ENCODE measurements at places on chromosomes 2 and 18.

DNA sequence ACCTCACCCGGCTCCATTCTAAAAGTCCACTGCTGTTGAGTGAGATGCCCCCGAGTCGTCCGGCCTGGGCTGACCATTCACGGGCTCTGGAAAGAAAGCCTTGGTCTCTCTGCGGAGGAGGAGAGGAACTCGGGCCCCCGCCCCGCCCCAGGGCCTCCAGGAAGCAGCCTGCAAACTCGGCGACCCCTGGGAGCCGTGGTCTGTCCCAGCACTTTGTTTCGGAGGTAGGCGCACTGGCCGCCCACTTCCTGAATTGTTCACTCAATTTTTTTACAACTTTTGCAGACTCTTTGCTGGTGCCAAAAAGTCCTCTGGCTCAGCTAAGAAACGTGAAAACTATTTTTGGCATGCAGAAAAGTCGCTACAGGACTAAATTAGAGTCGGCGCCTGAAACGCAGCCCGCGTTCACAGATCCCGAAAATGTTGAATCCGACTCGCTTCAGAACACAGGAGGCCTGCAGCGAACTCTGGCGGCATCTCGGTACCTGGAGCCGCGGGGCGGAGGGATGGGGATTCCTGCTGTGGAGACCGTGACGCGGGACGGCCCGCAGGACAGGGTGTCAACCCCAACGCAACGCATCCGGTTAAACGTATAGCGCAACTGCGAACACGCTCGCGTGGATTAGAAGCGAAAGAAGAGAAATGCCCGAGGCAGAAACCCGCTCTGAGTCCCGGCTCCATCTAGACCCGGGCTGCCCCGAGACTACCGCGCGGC is 1.5 kb downstream of the PXDN start:
- DNase-seq: no peak

DNA sequence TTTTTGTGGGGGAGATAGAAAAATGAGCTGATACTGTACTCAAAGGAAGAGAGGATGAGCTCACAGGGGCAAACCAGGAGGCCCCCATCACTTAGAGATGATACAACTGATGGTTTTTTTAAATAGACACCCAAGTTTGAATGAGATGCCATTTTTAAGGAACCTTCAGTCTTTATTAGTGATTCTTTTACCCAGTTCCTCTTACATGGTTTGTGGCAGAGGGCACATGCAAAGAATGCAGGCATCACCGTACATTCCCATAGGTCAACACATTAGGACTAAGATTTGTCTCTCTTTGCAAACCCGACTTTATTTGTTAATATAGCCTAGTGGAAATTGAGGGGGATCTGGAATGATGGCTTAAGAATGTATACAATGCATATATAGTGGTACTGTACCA is 250.9 kb downstream of the ASXL3 start:
- no peak for DNase-seq

DNA sequence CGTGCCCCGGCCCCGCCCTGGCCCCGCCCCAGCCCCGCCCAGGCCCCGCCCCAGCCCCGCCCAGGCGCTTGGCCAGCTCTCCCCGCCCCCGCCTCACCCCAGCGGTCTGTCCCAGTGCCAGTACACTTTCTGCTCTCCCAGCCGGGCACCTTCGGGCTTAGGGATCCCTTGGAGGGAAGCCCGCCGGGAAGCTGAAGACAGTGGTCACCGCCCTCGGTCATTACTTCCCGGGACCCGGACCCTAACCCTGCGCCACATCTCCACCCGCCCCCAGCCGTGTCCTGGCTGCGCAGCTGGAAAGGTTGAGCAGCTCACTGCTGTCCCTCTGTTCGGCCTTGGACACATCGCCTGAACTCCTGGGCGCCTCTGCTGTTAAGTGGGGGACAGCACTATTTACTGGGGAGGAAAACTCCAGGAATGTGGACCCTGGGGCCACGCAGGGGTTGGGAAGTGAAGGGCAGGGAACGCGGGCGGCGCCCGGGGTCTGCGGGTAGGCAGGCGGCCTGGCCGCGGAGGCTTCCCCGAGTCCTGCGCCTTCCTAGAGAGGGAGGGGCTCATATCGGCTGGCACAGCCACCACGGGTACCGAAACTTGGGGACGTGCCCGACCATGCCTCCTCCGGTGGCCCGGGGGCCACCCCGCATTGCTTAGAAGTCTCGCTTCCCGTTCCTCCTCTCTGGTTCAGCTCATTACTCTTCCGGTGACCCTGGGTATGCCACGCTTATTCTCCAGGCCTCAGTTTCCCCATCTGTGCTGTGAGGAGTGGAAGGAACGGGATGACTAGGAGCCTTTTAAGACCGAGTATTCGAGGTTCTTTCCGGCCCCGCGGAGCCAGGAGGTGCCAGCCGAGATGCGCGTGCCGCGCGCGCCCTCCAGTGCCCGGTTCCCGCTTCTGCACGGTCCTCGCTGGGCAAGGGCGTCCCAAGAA is 121.0 kb downstream of the GYPC start:
- peak; percentile 79 for DNase-seq

DNA sequence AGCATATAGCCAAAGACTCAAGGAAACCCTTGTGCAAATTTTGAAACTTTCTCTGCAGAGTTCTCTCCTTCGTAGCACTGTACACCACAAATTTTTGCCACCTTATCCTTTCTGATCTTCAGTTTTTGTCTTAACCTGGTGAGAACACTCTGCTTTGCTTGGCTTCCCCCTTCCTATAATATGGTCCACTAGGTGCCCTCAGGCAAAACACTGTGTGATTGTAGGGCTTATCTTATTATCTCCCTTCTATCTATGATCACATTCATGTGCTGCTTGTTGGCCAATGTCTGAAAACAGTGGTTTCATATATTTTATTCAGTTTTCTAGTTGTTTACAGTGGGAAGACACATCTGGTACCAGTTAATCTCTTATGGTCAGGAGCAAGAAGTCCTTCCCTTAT is 111.1 kb downstream of the MTX2 start:
- no peak for DNase-seq

DNA sequence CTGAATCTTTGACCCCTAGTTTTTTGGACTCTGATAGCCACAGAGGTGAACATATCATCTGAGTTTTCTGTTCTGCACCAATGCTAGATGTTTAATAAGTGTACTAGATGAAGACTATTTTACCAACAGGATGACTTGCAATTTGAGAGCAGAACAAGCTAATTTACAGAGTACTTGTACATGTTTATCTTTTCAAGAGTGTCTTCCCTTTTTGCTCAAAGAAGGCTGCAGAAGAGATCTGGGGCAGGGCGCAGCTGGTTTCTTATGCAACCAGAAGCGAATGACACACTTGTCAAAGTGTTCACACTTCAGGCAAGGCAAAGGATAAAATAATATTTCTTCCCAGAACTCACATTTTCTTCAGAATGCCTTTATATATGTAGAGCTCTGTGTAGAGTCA is 86.0 kb downstream of the VWA3B start:
- no peak for DNase-seq

- no peak for DNase-seq
Observed at GRCh38 chr18:59917422-59917821, 17.6 kb downstream of the PMAIP1 start.

- DNase-seq: no peak
Observed at GRCh38 chr2:17869128-17869527, 9.3 kb upstream of the KCNS3 start.

DNA sequence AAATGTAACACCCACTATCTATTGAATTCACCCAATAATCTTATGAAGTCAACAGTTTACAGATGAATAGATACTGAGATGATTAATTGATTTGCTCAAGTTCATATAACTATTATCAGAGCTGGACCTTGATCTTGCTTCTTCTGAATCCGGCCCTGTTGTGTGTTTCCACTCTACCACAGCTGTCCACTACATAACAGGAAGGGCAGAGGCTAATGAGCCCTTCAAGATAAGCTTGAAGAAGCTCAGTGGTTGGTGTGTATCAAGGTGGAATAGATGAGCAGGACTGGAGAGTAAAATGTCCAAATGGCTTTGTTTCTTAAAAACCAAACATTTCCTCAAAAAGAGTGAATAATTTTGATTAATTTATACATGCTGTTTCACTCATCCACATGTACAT is 56.4 kb upstream of the ITGB6 start:
- DNase-seq: no peak

DNA sequence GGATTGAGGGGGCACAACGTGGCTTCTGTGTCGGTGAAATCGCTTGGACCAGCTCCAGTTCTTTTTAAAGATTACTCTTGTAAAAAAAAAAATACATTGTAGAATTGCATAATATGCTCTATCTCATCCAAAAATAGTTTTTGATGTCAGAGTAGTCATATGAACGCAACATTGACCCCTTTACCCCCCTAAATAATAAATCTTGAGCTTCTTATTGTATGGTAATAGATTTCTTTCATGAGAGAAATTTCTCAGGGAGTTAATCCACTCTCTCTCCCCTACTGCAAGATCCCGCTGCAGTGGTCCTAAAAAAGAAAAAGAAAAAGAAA is 50.2 kb upstream of the PAIP2B start:
- DNase-seq: no peak

- DNase-seq: no peak
Observed at GRCh38 chr2:22281033-22281432, 1103.9 kb upstream of the KLHL29 start.

DNA sequence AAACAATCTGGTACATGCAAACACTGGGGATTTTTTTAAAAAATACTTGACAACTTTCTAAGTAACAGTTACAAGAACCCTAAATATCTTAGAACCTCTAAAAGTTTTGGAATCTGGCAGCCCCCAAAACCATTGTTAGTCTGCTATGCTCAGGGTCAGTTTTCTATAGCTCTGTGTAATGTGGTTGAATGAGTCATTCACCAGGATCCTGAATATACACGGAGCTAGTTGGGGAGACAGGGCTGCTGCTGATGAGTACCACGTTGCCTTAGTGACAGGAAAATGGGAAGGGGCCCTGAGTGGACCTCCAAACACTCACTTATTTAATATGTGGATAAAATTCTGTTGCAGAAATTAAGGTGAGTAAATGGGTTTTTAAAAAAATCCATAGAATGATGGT is 36.9 kb upstream of the TANC1 start:
- no peak for DNase-seq

DNA sequence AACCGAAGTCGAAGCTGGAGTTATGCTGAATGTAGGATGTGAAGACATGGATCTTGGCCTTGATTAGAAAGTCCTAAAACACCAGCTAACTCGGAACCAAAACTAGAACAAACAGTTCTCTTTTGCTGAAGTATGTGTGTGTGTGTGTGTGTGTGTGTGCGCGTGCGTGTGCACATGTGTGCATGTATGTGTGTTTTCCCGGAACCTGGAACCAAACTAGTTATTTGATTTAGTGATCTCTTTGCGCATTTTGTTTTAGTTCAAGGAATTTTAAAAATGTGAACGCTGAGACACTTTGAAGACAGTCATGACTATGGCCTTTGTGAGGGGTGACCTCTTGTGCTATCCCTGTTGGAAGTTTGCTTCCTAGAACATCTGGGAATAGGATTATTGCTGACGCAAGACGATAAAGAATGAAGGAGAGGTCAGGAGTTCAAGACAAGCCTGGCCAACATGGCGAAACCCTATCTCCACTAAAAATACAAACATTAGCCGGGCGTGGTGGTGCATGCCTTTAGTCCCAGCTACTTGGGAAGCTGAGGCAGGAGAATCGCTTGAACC is 23.8 kb downstream of the FHL2 start:
- DNase-seq: no peak

- no peak for DNase-seq
Observed at GRCh38 chr2:69674316-69674670, 30.8 kb upstream of the AAK1 start.

DNA sequence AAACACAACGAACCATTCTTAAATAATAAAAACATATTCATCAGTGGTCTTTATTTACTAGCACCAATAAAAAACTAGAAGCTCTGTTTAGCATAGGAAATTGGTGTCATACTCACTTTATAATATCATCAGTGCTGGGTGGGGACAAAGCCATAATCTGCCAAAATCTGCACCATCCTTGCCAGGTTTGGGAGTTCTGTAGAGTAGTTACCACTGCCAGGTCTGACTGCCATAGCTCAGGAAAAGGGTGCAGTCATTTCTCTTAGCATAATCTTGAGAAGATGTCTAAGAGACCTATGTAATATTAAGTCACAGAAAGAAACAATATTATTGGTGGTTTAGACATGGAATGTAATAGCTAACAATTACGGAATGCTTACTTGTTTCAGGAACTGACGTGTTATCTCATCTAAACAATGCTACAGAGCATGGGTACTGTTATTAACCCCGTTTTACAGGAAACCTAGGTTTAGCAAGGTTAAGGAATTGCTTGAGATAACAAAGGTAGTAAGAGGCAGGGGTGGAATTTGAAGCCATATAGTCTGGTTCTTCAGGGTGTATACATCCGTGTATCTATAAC is 1.6 kb upstream of the MARCHF7 start:
- no peak for DNase-seq

Measured in effector memory CD8-positive, alpha-beta T cell (primary cell).